Thoracic aorta (tissue), 2 donors: ENCODE measurements at places on chromosomes 11 and 22. TPM values are rescaled to one million over a fixed set of nuclear protein-coding genes. Genes with fewer than 3 reads are reported as not detected.

DNA sequence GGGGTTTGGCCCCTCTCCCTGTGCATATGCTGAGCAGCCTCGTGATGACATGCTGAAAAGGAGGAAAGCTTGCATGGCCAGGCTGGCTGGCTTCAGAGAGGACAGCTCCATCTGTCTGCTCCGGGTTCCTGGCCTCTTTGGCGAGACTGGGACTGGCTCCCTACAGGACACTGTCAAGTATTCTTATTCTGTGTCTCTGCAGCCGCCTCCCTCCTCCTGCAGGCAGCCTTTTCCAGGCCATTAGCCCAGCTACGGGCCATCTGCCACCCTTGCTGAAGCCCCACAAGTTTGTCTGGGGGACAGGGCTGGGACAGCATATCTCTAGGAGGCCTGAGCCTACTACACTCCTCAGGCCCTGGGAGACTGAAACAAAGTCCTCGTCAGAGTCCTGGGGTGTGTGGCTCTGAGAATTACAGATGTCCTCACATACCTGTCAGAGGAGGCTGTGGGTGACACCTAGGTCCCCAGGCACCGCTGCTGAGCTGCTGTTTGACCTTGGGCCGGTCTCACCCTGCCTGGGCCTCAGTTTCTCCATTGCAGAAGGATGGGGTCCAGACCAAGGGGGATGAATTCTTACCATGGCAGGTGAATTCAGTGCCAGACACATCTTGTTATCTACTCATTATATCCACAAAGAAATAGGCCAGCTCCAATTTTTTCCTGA lies 11.0 kb downstream of the MRGPRG start:
- H3K27ac ChIP-seq = no peak overlapping the region
- H3K27me3 ChIP-seq = no peaks in the 10 kb centered on the region
- DNase-seq = no peak
- H3K36me3 ChIP-seq = no peaks in the 10 kb centered on the region
- no peak overlapping the region for H3K4me3 ChIP-seq

RCOR2 gene
- total RNA-seq = 1.4 TPM

GRCh38 chr22:22855617-22856308 lies 31.9 kb upstream of the IGLL5 start:
- H3K27me3 ChIP-seq = no peaks in the 10 kb centered on the region
- H3K4me1 ChIP-seq = no peaks in the 10 kb centered on the region
- no peaks in the 10 kb centered on the region for H3K36me3 ChIP-seq
- no peak overlapping the region for H3K4me3 ChIP-seq
- H3K27ac ChIP-seq = no peak overlapping the region

ACR gene
- total RNA-seq = not detected
